Activated CD4-positive, alpha-beta T cell treated with anti-CD3 and anti-CD28 coated beads, Interleukin-2, amount 50 U/mL, for 1 hour (primary cell): ENCODE measurements at places on chromosomes 11 and 22.

DNA sequence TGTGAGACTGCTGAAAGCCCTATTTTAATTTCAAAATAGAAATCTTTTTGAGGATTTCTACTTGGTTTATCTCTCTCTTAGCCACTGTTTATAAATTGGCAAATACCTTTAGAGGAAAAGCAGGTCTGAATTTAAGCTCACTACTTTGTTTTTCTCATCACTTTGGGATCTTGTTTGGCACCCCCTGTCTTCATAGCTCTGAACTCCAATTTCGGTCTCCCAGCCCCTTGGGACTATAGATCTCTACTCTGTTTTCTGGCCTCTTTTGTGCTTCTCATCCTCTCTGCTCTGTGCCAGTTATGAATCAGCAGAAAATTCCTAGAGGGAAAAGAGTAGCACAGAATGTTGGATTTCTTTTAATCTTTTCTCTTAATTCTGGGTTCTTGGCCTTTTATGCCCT, 118.3 kb downstream of the CYP2R1 start:
- DNase-seq, result no peak

- DNase-seq, result no peak
Measured at GRCh38 chr11:120917559-120918239, 106.2 kb upstream of the TBCEL start.

- DNase-seq, result no peak
Measured at GRCh38 chr11:113262594-113262993, 51.8 kb upstream of the TTC12 start.

- peak; percentile 67 for DNase-seq
Measured at GRCh38 chr22:26679003-26679629, 21.7 kb downstream of the MIAT start.

GRCh38 chr11:100640646-100641045, 46.4 kb upstream of the ARHGAP42 start:
- DNase-seq, result no peak

DNA sequence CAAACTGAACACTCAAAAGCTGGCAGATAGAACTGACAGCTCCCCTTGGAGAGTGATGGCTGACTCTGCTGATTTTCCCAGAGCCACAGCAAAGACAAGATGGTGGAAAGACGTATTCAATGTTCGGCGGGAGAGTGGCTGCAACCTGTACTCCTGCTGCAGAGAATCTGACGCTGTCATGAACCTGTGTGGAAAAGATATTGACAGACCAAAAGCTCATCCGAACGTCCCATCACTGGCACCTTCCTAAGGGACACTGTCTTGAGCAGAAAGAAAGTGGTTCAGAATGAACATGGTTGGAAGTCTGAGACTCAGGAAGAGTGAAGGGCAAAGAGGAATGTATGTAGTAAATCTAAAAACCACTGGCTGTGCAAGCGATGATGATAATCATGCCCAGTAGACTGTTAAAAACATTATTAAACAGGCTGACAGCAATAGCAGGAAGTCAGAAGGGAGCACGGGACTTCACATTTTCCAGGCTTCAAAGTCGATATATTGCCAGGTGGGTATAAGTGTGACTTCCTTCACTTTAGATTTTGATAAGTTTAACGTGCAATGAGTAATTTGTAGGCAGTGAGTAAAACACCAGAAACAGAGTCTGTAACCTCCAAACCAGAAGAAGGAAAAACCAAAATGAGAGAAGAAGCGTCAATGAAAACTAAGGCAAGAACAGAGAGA, 6.2 kb upstream of the IL17REL start:
- DNase-seq, result no peak

DNA sequence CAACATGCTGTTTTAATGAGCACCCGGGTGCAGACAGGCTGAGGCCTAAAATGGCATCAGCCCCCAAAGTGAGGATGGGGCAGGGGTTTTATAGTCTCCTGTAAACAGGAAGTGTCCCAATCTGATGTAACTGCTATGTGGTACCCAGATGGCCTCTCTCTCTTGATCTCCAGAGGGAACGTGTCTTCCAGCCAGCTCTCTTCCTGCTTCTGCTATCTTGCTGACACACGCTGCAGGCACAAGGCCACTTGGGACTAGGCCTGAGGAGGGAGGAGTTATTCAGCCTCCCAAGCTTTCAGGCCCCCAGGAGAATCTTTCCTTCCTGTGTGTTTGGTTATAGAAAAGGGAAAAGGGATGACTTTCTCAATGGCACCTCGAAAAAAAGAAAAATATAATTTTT, 11.4 kb upstream of the VSTM5 start:
- DNase-seq, result no peak

DNA sequence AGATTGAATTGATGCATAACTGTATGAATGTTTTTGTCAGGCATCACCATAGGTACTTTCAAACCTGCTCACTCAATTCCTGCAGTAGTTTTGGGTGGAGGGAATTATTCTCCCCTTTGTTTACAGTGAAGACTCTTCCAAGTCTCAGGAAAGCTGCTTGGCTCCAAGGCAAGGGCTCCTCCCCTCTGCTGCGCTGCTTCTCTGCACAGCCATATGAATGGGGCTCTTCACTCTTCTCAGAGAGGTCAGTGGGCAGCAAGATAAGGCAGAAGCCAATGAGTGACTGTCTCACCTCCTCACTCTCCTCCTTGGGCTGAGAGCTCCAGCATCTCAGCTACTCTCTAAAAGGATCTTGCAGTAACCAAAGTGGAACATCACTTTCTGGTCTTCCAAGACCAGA, 165.7 kb upstream of the TTC12 start:
- no peak for DNase-seq

DNA sequence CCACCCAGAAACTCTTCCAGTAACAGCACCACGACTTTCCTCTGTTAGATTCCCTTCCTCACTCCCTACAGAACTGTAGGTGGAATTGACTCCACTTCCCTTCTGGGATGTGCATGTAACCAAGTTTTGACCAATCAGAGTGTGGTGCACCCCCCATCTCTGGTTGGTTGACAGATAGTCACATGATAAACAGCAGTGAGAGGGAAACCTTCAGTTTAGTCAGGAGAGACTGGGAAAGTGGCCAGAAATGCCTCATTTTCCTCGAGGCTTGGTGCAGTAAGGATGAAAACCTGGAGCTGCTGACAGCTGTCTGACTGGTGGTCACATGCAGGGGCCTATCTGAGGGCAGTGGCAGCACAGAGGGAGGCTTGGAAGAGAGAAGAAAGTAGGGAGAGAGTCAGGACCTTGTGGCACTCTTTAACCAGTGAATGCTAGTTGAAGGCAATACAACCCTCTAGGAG, 67.3 kb upstream of the GRK3 start:
- no peak for DNase-seq

- DNase-seq, result no peak
Measured at GRCh38 chr11:16750417-16750816, 12.0 kb downstream of the C11orf58 start.

DNA sequence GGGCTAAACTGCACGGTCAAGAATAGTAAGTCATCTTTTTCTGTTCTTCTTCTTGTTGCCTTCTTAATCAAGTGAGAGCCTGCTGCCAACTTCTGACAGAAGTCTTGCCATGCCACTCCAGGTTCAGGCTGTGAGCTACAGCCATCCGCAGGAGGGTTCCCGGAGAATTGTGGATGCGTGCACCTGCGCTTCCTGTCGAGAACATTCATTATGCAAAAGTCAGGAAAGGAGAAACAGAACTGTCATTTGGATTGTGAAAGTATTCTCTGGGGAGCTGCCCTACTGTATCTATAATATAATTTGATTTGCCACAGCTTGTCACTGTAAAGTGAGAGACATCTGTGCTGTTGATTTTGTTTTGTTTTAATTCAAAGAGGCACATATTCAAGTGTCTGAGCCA, 12.3 kb downstream of the IL17RA start:
- DNase-seq, result no peak

GRCh38 chr11:15969281-15969680, 387.1 kb downstream of the SOX6 start:
- DNase-seq, result no peak

DNA sequence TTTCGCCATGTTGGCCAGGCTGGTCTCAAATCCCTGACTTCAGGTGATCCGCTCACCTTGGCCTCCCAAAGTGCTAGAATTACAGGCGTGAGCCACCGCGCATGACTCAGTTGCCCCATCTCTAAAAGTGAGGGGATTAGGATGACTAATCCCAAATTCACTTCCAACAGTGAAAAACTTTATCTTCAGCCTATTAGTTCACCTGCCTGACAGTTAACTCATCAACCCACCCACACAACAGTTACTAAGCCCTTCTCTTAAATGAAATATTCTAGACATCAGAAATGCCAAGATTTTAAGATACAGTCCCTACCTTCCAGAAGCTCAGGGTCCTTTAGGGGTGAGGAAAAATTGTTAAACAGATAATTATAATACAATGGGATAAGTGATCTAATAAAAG, 2.0 kb upstream of the ANKRD42 start:
- DNase-seq, result no peak

DNA sequence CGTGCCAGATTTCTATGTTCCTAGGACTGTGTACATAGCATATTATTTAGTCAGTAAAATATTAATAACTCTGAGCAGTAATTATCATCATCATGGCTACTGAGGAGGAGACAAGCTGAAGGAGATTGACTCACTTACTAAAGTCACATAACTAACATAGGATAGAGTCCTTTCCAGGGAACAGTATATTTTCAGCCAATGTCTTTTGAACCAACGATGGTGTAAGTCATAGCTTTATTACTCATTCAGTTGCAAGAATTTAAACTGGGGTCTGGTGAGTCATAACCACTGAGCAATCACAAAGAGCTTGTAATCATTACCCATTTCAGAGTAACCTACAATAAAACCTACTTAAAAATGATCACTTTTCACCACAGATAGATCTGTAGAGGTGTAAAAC, 1564.8 kb upstream of the TENM4 start:
- no peak for DNase-seq

DNA sequence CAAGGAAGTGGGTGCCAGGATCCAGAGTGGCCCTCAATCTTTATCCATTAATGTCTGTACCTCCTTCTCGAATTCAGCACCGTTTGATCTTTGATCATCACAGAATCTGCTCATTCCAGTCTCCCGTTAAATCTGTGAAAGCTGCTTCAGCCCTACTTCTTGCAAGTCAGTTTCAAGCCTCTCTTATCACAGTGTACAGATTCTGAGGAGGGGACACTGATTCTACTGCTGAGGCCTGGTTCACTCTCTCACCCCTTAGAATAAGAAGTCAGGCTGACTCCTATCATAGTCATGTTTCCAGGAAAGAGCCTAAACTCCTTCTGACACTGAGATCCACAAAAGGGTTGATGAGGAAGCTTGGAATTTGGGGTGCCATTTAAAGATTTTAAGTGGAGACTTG, 39.0 kb downstream of the MAML2 start:
- no peak for DNase-seq

DNA sequence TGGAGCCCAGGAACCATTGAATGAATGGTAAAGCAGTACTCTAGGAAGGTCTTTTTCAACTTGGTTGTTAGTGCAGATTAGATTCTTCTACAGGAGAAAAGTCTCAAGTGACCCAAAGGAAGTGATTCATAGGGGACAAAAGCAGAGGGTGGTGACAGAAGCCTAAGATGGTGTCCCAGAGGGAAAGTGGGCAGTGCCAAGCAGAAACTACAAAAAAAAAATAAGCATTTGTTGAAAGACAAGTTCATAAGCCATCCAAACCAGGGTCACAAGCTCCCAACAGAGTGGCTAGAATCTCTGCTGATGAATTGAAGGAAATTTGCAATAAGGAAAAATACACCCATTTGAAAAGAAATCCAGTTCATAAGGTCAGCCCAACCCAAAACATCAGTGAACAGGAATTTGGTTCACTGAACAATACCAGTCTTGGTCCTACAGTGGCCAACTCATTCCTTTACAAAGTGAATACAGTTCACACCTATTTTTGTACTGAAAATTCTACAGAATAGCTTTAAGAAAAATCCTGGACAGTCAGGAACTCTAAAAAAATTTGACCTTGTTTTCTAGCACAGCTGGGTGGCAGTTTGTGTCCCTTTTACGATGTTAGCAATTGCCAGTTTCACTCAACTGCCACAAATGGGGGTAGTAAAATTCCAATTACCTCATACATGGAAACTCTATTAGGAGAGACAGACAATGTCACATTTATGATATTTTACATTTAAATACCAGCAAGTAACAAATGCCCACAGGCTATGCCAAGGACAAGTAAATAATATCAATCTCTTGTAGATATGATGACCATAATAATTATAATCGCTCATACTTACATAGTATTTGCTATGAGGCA, 21.6 kb upstream of the NUP160 start:
- DNase-seq, result no peak

DNA sequence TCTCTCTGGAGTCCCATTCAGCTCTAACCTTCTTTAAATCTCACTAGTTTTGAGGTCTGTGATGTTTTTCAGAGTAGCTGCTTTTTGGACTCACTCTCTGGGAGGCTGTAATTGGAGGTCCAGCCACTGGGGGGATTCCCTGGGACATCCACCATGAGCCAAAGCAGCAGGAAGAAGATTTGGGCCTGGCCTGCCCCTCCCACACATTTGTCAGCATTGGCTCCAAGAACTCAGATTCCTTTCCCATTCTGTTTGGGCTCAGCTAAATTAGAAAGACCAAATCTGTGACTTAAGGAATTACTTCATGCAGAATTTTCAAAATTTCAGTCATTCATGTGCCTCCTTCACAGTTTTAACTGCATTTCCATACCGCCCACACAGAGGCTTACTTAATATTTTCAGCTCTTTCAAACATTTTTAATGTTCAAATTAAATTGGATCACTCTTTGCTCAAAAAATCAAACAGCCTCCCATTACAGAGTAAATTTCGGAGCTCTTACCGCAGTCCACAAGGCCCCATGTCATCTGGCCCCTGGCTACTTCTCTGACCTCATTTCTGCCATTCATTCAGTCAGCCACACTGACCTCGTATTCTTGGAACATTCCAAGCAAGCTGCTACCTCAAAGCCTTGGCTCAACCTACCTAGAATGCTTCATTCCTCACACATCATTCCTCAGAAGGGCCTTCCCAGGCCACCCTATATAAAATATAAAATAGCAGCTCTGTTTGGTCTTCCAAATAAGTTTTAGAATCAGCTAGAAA, 54.5 kb upstream of the RRAS2 start:
- DNase-seq, result no peak

DNA sequence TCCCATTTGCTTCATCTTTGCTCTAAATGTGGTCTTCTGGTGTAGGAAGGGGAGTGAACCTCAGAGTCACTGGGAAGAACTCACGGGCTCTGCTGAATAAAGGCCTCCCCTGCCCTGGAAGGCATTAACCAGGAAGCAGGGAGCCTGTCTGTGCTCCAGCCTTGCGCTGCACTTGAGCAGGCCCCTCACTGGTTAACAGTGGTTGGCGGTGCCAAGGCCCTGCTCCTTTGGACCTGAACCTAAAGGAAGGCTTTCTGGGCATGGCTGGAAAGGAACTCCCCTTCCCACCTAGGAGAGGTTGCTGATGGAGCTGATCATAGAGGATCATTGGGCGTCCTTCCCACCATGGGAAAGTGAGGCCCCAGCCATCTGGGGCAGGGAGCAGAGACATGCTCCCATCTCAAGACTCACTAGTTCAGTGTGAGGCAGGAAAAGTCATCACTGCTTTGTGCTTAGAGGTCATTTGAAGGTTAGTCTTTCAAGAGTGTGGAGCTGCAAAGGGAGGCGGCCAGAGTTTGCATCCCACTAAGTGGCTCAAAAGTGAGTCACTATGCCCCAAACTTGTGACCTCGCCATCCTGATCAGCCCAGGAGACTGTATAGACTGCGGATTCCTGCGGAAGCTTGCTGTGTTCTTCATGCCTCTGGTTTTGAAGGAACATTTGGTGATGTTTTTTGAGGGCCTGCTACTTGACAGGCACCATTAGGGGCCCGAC, 50.4 kb downstream of the DBX1 start:
- DNase-seq, result no peak
